Dorsolateral prefrontal cortex (tissue), 122 donors: ENCODE measurements at places on chromosomes 4 and X. TPM values are rescaled to one million over a fixed set of nuclear protein-coding genes. Genes with fewer than 3 reads are reported as not detected.

- DNase-seq: no peak
Observed at GRCh38 chr4:105276361-105277104, 129.9 kb downstream of the TET2 start.

DNA sequence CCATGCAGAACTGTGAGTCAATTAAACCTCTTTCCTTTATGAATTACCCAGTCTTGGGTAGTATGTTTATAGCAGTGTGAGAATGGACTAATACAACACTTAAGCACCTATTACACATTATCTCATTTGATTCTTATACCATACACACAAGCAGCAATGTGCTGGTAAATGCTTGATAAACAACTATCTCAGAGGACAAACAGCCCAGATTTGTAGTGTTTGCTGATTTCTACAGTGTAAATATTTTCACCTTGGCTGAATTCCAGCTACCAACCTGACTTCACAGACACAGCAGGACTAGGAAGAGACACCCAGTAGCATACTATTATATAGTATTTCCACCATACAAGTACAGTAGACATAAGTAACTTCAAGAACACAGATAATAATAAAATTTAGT, 406.5 kb upstream of the CNKSR2 start:
- DNase-seq: no peak

DNA sequence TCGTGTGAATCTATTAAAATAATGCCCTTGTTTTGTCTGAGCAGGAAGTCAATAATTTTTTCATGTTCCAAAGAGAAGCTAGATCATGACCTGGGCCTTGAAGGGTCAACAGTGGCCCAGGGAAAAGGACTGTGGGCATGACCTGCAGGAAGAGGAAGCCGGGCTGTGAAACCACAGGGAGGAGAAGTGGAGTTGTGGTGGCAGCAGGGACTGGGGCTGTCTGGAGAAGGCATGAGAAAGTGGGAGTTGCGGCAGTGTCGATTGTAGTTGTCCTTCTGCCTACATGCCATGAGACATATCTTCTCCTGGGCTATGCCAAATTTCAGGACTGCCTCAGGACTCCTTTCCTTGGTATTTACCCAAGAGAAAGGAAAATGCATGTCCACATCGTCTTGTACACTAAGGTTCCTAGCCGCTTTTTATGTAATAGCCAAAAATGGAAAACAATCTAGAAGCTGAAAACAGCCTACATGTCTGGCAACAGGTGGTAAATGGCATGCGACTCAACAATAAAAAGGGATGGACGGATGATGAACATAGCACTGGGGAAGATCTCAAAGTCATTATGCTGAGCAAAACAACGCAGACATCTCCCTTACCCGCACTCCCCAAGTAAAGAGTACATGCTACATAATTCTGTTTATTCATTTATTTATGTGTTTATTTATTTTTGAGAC, 13.6 kb upstream of the PTTG2 start:
- no peak for DNase-seq

GRCh38 chrX:10612215-10612614, 8.2 kb downstream of the MID1 start:
- DNase-seq: no peak

GRCh38 chr4:112956484-112956896, 93.0 kb upstream of the ANK2 start:
- DNase-seq: peak; percentile 60

GRCh38 chr4:11130195-11130970, 298.3 kb downstream of the HS3ST1 start:
- DNase-seq: no peak

GRCh38 chr4:160847228-160847627, 1316.6 kb downstream of the FSTL5 start:
- no peak for DNase-seq

DNA sequence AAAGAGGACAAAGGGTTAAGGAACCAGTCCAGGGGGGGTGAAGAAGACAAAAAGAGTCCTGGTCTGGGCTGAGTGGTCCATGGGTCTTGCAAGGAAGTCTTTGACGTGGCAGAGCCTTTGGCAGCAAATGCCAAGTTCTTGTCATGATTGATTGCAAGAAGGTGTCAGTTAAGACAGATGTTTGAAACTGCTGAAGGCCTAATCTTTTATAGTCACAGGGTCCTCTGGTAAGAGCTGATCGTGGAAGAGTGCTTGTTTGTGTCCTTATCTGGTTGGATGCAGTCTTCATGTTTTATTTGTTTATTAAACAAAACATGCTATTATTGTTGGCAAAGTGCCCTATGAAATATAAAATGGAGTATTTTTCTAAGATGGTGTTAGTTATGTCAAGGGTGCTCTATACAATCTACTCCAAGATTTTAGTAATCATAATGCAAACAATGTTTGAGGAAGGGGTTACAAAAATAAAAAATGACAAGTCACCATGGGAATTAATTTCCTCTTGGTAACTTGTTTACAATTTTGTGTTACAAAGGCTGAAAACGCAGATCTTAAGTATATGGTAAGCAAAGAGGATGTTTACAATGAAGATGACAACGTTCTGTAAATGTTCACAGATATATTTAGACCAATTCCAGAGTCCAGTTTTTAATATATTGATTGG, 85.9 kb downstream of the MAGED4 start:
- DNase-seq: no peak

DNA sequence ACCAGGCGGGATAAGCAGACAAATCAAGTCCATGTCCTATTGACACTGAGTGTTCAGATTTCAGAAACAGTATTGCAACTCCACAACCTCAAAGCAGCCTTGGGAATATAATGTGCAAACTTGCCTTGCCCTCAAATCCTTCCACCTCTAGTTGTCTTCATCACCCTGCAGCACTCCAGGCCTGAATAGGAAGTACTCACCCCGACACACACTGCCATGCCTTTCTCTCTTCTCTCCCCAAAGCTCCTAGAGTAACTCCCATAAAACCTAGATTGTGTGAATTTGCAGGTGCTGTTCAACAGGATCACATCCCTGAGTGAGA, 19.6 kb downstream of the ACSL1 start:
- DNase-seq: no peak

DNA sequence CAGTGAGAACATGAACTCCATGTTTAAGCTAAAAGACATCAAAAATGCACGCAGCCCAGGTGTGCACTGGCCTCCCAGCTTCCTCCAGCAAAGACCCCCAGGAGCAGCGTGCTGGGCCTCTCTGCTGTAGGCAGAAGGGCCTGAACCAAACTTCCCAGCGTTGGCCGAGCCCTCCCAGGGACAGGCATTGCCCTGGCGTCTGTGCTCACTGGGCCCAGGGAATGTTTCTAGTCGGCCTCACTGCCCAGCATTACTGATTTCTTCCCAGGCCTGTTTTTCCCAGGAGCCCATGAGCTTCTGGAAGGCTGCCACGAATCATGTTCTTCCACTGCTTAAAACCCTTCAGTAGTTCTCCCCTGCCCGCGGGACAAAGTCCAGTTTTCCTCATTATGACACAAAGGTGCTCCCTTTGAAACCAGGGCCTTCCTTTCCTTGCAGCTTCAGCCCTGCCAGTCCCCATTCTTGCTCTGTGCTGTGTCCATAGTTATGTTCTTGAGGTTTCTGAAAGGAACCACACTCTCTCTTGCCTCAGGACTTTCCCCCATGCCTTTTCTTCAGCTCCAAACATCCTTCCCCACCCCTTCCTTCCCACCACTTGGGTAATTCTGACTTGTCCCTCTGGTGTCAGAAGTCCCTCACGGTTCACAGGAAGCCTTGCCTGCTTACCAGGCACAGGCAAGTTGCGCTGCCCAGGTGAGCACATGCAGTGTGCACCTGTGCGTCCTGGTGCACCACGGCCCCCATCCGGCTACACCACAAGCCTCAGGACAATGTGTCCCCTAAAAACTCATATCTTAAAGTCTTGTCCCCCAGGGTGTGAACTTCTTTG, 93.4 kb upstream of the ENPP6 start:
- peak; percentile 20 for DNase-seq

GRCh38 chrX:55796496-55796895, 78.9 kb downstream of the RRAGB start:
- DNase-seq: no peak

- no peak for DNase-seq
Observed at GRCh38 chr4:80592950-80593349, 257.4 kb downstream of the CFAP299 start.

- peak; percentile 23 for DNase-seq
Observed at GRCh38 chr4:8695237-8696219, 103.0 kb downstream of the CPZ start.

DNA sequence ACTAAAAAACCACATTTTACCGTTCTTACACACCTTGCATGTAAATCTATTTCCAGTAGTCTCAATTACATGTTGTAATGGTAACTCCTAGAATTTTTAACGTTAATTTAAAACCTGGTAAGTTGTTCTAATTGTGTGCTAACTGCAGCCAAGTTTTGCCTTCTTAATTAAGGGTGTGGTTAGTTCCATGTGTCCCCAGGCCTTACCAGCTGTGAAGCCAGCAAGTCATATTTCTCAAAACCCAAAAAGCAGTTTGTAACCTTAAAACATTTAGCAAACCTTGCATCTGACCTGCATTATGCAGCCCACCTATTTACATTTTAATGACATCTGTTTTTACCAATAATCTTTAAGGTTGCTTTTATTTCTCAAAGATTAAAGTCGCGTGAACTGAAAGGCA, 18.4 kb upstream of the FAM47E start:
- DNase-seq: no peak

DNA sequence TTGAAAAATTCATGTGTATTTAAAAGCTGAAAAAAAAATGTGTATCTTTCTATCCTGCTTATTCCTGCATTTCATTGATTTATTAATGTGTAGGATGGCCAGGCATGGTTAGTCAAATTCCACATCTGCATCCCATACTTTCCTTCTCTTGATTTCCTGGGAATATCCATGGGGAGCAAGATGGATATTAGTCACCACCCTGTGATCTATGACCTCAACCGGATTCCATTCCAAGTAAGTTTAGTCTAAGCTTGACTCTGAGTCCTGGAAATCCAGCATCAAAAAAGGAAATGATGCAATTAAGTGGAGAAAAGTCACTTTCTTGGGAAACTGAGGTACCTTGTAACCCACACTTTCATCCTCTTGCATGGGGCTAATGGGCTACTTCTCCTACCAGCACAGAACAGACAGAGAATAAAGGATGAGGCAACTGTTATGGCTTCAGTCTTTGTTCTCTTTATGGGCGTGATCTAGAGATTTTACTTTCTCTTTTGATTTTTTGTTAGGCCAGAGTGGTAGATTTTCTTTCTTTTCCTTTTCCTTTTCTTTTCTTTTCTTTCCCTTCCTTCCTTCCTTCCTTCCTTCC, 17.1 kb upstream of the BEX4 start:
- no peak for DNase-seq

- DNase-seq: no peak
Observed at GRCh38 chrX:152989292-152989658, 4.6 kb downstream of the PNMA5 start.

DNA sequence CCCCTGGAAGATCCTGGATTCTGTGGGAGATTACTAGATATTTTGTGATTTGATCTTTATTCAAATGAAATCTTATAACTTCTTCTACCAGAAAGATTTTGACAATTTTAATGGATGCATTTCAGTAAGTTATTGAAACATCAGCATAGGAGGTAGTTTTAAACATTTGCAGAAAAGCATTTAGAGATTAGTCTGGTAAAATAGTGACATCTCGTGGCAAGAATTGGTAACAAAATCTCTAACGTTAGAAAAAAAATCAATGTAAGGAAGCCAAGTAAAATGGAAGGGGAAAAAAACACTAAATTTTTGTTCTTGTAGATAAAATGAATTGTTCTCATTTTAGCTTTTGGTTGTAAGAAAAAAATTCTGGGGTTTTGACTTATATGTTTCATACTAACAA, 73.3 kb downstream of the TASL start:
- DNase-seq: no peak

GRCh38 chrX:130418740-130419139, 17.0 kb downstream of the RBMX2 start:
- DNase-seq: no peak

DNA sequence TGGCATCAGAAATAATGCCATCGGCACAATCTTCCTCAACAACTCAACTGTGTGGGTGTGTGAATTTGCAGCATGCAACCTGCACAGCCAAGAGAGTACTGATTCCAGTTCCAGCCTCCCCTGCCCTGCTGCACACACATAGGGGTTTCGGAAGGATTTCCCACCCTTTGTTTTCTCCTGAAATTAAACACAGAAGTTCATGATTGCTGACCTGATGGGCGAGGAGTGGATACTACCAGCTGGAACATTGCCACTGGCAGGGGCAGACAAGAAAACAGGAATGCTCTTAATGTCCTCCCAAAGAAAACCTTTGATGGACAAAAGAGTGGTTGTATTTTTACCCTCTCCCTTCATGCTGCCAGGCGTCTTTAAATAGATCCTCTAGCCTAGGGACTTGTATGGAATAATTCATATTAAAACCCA, 4.8 kb downstream of the NDP start:
- DNase-seq: peak; percentile 43

DNA sequence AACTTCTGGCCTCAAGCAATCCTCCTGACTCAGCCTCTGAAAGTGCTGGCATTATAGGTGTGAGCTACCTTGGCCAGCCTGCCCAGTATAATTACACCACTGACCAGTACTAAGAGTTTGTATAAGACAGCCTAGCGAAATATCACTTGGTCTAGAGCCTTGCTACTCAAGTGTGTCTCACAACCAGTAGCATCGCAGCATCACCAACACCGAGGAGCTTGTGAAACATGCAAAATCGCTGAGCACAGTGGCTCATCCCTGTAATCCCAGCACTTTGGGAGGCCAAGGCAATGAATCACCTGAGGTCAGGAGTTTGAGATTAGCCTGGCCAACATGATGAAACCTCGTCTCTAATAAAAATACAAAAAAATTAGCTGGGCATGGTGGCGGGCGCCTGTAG, 102.0 kb upstream of the GATB start:
- DNase-seq: no peak

DNA sequence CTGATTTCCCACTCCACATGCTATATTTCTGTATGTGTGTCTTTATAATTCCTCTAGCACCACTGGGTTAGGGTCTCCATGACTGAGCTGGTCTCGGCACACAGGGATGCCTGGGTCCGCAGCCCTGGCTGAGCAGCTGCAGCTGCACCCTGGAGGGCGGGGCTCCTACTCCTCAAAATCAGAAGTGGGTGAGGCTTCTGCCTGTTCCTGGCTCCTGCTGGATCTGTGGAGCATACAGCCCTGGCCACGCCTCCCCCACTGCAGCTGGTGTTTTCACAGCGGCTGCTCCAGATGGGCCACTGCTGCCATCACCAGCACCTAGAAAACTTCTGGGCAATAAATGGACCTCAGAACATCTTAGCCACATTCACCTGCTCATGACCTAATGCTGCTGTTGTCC, 30.9 kb downstream of the SPCS3 start:
- DNase-seq: no peak

- no peak for DNase-seq
Observed at GRCh38 chr4:6894086-6894478, 15.5 kb upstream of the TBC1D14 start.

- DNase-seq: no peak
Observed at GRCh38 chr4:144787365-144788258, 141.7 kb downstream of the HHIP start.

- no peak for DNase-seq
Observed at GRCh38 chr4:84503495-84504437, 4.7 kb upstream of the NKX6-1 start.

The DDX53 gene
- total RNA-seq: not detected

The DCLK2 gene
- 76.5 TPM for total RNA-seq

The FAAH2 gene
- 3.0 TPM for total RNA-seq

The TRPC3 gene
- total RNA-seq: 4.1 TPM

The IL2 gene
- total RNA-seq: not detected

The FAM9C gene
- not detected for total RNA-seq

The PASD1 gene
- total RNA-seq: not detected

The LRAT gene
- total RNA-seq: 0.64 TPM

The STATH gene
- total RNA-seq: not detected

The PPID gene
- 44.2 TPM for total RNA-seq

The RBM46 gene
- total RNA-seq: not detected

The RNF128 gene
- 4.8 TPM for total RNA-seq

The CT55 gene
- not detected for total RNA-seq
